ENCODE measurements at places on chromosomes 16 and 17.

GRCh38 chr17:71528210-71528609 is 592.6 kb upstream of the SOX9 start:
- no peak for DNase-seq

DNA sequence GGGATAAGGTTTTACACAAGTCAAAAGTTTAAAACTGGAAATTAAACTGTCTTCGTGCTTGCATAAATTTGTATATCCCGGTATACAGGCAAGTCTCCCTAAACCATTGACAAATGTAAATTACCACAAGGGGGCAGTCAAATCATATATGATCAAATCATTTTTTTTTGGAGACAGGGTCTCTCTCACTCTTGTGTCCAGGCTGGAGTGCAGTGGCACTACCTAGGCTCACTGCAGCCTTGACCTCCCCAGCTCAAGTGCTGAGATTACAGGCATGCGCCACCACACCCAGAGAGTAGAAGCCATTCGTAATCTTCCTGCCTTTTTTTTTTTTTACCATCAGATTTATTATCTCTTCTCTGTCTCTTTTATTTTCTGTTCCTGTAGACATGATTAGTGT is 18.5 kb downstream of the TOP2A start:
- DNase-seq: no peak

GRCh38 chr16:59164461-59164860 is 430.3 kb upstream of the GOT2 start:
- no peak for DNase-seq

- no peak for DNase-seq
Measured at GRCh38 chr17:82079001-82079677, 13.5 kb upstream of the DUS1L start.

DNA sequence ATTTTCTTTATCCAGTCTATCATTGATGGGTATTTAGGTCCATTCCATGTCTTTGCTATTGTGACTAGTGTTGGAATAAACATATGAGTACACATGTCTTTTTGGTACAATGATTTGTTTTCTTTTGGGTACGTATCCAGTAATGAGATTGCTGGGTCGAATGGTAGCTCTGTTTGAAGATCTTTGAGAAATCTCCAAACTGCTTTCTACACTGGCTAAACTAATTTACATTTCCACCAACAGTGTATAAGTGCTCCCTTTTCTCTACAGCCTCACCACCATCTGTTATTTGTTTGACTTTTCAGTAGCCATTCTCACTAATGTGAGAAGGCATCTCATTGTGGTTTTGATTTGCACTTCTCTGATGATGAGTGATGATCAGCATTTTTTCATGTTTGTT is 103.7 kb downstream of the GOSR1 start:
- DNase-seq: no peak

DNA sequence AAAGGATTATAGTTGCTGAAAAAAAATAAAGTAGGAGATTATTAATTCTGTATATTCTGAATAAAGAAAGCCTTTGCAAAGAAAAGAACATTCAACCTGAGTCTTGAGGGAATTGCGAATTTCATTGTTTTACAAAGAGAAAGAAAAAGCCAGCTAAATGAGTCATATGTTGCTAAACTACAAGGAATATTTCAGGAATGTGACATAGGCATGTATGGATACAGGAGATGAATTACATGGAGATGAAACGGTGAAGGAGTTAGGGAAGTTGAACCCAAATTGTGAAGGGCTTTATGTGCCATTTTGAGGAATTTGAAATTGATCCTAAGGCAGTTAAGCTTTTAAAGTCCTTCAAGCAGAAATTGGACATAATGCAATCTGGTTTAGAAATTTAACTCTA is 177.3 kb upstream of the RBL2 start:
- no peak for DNase-seq

GRCh38 chr17:41539071-41539492 is 11.0 kb upstream of the KRT19 start:
- no peak for DNase-seq

DNA sequence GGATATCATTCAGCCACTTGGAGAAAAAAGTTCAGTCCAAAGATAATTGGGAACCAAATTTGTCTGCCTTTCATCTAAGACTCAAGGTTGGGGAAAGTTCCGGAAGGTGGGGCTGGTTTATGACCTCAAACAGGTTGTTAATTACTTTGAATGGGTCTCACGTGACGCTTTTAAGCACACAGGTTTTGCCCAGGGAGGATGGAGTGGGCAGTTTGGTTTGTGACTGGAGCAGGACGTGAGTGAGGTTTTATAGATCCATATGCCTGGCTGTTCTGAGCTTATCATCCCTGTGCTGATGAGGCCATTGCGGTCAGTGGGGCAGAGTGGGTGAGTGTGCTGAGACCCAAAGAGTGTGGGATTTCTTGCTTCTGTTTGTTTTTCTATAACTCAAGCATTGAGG is 38.7 kb upstream of the GPRC5B start:
- DNase-seq: no peak

GRCh38 chr17:40614431-40615067 is 33.1 kb downstream of the SMARCE1 start:
- no peak for DNase-seq
